ENCODE measurements at places on chromosomes 6 and 20.
A peak's percentile ranks its signal among the peaks of the same experiment; 100 is the strongest.

DNA sequence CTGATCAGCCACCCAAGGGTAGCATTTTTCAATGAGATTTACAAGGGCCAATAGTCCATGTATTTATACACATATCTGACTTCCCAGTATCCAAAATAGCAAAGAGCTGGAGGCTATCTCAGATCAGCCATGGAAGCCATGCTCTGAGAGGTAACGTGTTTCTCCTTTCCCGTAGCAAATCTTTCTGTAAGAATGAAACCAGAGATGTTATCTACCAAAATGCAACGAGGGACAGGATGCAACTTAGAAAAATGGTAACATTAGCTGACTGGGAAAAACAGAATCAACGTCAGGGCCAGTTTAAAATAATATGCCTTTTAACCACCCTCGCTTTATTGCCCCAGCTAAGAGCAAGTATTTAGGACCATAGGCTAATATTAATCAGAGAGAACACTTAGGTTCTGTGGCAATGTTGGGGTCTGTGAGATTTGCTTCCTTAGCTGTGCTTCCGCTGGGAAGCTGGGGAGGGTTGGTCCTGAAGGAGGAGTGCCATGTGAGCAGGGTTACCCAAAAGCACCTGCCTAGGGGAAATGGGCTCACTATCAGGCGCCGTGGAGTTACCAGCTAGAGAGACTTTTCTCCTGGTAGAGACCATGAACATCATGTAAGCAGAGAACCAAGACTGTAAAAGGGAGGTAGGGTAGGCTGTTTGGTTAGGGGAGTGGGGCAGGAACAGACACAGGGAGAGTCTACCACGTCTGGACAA is 1.2 kb downstream of the ZNF831 start:
- DNase-seq, result no peak

- DNase-seq, result no peak
Observed at GRCh38 chr20:63767456-63767855, 27.9 kb downstream of the SLC2A4RG start.

GRCh38 chr20:57263801-57264792 is 2.3 kb downstream of the BMP7 start:
- DNase-seq, result no peak

GRCh38 chr6:110828396-110828795 is 13.1 kb upstream of the CDK19 start:
- DNase-seq, result no peak

GRCh38 chr6:24855395-24856245 is 56.9 kb upstream of the ARMH2 start:
- peak; percentile 75 for DNase-seq

- no peak for DNase-seq
Observed at GRCh38 chr6:25966711-25967110, 4.1 kb downstream of the TRIM38 start.

DNA sequence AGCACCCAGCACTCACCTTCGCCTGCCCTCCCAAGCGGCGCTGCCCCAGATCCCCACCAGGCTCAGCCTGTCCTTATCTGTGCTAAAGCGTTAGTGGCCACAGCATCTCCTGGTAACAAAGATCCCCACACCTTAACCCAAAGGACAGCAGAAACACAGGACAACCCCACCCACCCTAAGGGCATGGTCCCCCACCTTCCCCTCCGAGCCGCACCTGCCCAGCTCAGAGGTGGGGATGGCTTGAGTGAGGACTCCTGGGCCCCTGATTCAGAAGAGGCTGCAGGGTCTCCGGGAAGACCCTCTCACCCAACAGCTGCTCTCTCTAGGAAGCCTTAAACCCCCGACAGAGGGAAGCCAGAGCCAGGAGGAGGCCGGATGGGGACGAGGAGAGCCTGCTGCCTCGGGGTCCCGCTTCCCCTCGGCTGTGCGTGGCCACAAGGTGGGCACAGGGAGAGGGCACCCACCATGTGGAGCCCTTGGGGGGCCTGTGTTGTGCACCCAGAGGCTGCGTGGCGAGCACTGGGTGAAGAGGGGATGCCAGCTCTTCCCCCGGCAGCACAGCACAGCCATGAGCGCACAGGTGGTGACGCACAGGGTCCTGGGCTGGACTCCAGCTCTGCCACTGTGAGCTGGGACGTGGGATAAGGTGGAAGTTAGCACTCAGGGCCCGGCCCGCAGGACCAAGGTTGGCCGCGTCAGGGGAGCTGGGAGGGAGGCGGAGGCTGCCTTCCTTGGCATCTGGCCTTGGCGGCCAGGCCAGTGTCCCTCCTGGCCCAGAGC is 31.9 kb upstream of the MRGBP start:
- no peak for DNase-seq

GRCh38 chr20:6122873-6123648 is at the start of gene FERMT1:
TSS of gene FERMT1 (minus strand) at chr20:6123030. CDS start at chr20:6119554, 3,476 bp downstream.
- DNase-seq, result peak; percentile 59

GRCh38 chr6:4262526-4262925 is 127.2 kb upstream of the ECI2 start:
- DNase-seq, result peak; percentile 75

- DNase-seq, result no peak
Observed at GRCh38 chr6:151292974-151293687, 53.4 kb downstream of the AKAP12 start.
